ENCODE measurements at places on chromosomes 12 and 14.

- no peak for DNase-seq
Observed at GRCh38 chr12:91033251-91033650, 24.6 kb downstream of the KERA start.

DNA sequence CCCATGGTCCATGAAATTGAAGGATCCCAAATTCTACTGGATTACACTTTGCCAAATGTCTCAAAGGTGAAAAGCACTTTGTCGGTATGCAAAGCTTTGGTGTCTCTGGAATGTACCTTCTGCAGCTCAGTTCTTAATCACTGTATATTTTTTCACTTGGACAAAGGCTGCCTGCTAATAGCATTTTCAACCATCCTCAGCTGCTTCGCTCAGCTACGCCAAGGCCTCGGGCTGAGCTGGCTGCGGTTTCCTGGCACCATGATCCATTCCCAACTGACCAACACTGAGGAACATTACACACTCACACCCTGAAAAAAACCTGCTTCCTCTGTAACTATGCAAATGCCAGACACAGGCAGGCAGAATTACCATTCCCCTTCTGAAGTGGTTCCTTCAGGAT, 335.2 kb downstream of the DPF3 start:
- DNase-seq, result peak; percentile 63

GRCh38 chr12:25263594-25263993, 12.9 kb upstream of the KRAS start:
- no peak for DNase-seq

- no peak for DNase-seq
Observed at GRCh38 chr12:90071996-90072395, 363.4 kb upstream of the ATP2B1 start.

DNA sequence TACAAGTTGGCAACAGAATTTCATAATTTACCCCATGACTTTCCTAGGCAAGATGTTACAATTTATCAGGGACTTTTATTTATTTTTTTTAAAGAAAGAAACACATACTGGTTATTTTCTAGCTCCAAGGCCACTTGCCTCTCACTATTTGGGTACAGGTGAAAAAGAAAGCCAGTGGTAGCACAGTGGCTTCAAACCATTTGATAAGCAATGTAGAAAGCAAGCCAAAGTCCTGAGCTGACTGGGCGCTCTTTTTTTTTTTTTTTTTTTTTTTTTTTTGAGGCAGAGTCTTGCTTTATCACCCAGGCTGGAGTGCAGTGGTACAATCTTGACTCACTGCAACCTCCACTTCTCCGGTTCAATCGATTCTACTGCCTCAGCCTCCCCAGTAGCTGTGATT, 73.3 kb downstream of the STXBP6 start:
- DNase-seq, result no peak

GRCh38 chr14:79643132-79643531, 568.2 kb downstream of the DIO2 start:
- peak; percentile 33 for DNase-seq

GRCh38 chr12:12527820-12528296, 34.8 kb downstream of the DUSP16 start:
- DNase-seq, result no peak

- DNase-seq, result no peak
Observed at GRCh38 chr14:91409928-91410718, 7.5 kb downstream of the CCDC88C start.

- DNase-seq, result no peak
Observed at GRCh38 chr12:9037431-9037830, 48.1 kb downstream of the KLRG1 start.

GRCh38 chr12:52146822-52147366, 44.9 kb downstream of the KRT80 start:
- no peak for DNase-seq

DNA sequence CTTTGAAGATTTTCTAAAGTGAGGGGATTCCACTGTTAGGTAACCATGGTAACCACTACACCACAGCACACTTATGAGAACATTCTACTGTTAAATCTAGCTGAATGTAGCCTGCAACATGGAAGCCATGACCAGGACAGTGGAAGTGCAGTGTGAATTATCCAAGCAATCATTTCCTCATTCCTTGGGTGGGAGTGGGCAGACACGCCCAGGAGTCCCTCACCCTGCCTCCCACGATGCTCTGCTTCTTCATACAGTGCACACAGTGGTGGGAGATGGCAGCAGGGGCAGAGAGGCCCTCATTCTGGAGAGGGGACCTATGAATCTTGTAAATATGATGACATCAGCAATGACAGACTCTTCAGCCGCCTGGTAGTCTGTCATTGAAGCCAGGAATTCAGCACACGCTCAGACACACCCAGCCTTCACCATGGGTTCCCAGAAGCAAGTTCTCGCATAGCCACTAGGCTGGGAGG, 70.1 kb upstream of the HOXC13 start:
- no peak for DNase-seq

DNA sequence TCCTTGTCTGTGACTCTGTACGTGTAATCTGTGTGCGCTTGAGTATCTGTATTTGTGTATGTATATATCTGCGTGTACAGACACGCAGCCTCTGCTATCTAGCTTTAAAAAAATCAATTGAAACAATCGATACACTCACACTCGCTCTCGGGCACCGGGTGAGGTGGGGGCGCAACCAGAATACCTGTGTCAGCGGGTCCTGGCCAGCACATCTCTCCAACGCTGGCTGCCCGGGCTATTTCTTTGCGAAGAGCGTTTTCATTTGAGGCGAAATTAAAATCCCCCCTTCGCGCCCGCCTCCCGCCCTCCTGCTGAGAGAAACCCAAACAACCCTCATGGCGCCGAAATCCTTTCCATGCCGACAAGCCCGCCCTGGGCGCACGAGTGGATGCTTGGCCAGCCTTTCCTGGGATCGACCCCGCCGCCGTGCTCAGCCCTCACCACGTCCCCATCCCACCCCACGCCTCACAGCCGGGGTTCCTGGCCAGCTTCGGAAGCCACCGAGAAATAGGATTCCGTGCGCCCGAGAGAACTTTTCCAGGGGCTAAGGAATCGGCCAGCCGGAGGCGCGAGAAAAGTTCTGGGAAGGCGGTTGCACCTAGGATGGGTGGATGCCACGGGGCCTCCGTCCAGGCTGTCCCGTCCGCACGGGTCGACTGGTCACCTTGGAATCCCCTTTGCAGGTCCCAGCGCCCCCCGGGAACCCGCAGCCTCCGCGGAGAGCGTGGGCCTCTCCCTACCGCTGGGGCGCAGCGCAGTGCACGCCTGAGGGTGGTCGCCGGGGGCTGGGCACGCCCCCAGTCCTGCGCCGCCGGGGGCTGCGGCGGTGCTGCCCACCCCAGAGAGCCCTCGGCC, 1.0 kb downstream of the ZDHHC22 start:
- DNase-seq, result no peak

DNA sequence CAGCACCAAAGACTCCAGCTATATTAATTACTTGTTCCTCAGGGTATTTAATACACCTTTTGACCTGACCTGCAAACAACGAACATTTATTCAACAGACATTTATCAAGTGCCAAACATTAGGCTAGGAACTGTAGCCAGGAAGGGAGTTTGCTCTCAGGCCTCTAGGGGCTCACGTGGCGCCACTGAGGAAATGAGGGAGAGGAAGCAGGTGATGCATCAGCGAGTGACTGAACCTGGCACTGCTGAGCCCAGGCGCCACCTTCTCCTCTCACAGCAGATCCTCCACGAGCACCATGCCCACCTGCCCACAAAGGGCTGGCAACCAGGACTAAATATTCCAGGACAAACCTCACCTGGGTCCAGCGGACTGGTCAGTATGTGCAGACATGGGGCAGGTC, 50.2 kb downstream of the SETD3 start:
- no peak for DNase-seq

DNA sequence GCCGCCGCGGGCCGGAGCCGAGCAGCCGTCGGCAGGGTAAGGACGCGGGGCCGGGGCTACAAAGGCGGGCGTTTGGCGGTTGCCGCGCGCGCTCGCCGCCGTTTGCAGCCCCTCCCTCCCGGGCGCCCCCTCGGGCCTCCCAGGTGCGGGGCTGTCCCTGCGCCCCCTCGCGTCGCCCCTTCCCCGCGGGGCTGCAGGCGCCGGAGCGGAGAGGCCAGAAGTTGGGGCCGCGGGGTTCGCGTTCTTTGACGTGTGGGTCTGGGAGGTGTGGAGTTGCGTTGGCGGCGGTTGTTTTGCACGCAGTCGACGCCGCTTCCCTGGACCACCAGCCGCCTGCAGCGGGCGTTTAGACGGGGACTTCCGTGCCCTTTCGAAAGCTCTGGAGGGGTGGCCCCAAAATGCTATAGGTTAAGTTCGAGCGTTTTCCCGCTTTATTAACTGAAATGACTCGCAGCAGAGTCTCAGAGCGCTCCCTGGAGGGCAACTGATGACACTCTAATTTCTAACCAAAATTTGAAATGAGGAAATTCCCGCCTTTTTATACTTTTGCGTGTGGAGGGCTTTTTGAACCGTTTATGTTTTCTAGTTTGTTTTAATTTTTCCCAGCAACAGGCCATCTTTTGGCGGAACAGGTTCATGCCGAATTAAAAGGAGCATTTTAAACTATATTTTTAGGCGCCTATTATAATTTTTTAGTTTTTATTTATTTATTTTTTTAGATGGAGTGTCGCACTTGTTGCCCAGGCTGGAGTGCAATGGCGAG, 902 bp downstream of the TMPO start:
- peak; percentile 37 for DNase-seq

- DNase-seq, result no peak
Observed at GRCh38 chr14:78917462-78917861, 747.3 kb downstream of the NRXN3 start.

- no peak for DNase-seq
Observed at GRCh38 chr14:26276757-26277156, 321.1 kb downstream of the NOVA1 start.

GRCh38 chr12:11958221-11959091, 112.3 kb upstream of the BCL2L14 start:
- DNase-seq, result no peak

- no peak for DNase-seq
Observed at GRCh38 chr12:121875582-121875981, 13.0 kb upstream of the PSMD9 start.

- DNase-seq, result peak; percentile 38
Observed at GRCh38 chr12:14995583-14996425, 23.0 kb downstream of the PDE6H start.

GRCh38 chr12:96500693-96501092, 11.3 kb downstream of the CFAP54 start:
- DNase-seq, result no peak

DNA sequence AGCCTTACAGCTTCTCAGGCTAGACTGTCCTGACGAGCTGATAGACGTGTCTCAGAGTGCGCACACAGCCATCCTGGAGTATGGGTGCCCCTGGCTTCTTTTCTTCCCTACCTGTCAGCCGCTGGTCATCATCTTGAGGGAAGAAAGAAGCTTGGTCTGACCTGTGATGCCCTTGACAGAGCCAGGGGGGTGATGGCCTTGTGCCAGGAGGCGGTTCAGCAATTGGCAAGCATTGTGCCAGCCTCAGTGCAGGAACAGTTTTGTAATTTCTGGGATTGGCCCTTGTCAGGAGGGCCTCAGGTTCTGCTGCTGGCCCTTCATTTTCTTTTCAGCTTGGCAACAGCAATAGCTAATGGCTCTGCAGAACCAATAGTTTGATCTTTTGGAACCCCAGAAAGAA, 80.1 kb downstream of the ADCK1 start:
- no peak for DNase-seq

- DNase-seq, result no peak
Observed at GRCh38 chr12:104314242-104314614, 10.7 kb downstream of the EID3 start.

DNA sequence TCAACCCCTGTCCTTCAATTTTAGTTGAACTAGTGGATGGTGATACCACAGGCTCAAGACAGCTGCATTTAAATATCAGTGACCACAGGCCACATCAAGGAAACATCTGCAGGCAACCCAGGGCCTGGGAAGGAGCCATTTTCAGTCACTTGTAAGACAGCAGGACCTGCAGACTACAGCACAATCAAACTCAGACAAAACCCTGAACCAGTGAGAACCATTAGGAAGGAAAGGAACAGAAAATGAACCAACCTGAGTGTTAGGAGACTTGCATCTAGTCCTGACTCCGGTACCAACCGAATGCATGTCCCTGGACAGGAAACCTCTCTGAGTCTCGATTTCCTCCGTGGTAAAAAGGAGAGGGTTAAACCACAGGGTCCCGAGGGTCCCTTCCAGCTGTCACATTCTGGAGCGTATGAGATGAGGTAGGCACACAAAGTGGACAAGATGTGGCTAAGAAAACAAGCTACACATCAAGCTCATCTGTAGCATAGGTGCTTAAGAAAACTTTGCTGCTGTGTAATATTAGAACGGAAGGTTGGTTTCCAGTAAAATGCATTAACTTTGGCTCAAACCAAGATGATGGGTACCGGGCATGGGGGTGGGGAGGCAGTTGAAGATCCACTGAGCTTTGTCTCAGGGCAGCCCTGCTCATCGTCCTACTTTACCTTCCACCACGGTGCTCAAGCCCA, 1.6 kb upstream of the CDKN1B start:
- DNase-seq, result no peak

- DNase-seq, result no peak
Observed at GRCh38 chr12:89160716-89161123, 191.6 kb downstream of the DUSP6 start.

DNA sequence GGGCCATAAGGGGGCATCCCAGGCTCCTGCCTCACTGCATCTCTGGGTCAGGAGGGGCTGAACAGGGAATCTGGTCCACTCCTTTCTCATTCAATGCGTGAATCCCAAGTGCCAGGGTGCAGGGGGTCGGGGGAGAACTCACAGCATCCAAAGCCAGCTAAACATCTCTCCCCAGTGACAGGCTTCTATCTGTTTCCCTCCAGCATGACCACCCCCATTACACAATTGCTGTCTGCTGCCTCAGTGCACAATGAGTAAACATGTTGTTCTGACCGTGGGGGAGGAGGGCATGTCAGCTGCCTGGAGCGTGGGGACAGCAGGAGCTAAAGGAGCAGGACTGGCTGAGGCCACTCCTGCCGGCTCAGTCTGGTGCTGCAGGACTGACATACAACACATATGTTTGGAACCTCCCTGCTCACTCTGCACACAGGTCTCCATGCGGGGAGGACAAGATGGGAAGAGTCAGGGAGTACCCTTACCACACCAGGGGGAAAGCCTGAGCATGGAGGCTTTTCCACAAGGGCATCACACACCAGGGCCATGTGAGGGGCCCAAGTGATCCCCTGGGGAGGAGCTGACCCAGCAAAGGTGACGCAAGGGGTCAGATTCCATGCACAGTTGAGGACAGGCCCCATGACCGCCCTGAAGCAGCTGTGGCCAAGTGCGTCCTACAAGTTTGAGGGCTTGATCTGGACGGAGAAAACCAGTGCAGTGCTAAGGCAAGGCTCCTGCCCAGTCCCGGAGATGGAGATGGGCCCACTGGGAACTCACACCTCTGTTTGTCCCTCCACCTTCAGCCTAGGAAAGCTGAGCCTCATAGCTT, 1.4 kb downstream of the TNS2 start:
- peak; percentile 15 for DNase-seq

DNA sequence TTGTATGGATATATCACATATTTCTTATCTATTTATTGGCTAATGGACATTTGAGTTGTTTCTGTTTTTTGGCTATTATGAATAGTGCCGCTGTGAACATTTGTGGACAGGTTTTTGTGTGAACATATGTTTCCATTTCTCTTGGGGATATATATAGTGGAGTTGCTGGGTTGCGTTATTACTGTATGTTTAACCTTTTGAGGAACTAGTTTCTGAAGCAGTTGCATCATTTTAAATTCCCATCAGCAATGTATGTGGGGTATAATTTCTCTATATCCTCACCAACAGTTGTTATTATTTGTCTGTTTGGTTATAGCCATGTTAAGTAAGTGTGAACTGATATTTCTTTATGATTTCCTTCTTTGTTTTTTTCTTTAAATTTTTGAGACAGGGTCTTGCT, 10.7 kb downstream of the TCTN2 start:
- DNase-seq, result no peak

GRCh38 chr12:113245695-113246477, 24.6 kb downstream of the TPCN1 start:
- no peak for DNase-seq

Measured in cerebellar nuclear complex (tissue), 1 donor.